AG04449 (cell line): ENCODE measurements at places on chromosomes 12 and 14.

DNA sequence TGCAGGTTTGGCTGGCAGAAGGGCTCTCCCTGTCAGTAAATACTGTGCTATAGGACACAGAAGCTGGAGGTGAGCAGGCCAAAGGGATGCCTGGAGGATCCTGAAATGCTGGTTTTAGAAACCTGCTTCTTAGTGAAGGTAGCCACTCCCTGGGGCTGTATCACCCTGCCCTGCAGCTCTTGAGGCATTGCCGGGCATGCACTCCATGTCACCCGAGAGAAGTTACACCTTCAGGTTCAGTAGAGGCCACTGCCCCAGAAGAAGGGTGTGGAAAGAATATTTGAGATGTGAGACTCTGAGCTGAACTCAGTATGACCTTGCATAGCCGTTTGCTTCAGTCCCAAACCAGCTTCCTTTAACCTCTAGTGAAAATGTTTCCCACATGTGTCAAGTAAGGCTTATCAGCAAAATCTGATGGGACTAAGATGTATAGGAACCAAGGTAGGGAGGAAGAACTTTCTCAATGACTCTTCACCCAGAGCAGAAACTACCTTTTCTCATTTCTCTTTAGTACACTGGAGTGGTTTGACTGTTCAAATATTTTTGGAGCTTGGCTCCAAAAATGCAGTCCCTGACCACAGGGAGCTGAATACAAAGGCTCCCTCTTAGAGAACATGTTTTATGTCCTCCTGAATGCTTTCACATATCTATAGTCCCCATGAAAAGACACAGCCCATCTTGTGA, 164.5 kb upstream of the DYRK2 start:
- DNase-seq = no peak

DNA sequence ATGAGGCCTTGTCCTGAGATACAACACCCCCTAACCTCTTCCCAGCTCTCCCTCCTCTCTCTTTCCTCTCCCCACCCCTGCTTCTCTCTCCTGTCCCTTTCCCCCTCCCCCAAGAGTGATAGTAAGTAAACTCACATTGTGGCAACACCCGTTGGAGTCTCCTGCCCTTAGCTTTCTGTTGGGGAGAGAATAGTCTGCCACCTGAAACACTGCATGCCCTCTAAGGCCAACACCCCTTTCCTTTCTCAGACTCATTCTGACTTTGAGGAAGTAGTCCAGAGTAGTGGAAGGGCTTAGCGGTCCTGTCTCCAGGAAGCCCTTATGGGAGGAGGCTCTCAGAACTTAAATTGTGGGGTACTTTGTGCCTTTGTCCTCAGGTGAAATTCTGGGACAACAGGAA, 95.2 kb downstream of the PRKCH start:
- no peak for DNase-seq

DNA sequence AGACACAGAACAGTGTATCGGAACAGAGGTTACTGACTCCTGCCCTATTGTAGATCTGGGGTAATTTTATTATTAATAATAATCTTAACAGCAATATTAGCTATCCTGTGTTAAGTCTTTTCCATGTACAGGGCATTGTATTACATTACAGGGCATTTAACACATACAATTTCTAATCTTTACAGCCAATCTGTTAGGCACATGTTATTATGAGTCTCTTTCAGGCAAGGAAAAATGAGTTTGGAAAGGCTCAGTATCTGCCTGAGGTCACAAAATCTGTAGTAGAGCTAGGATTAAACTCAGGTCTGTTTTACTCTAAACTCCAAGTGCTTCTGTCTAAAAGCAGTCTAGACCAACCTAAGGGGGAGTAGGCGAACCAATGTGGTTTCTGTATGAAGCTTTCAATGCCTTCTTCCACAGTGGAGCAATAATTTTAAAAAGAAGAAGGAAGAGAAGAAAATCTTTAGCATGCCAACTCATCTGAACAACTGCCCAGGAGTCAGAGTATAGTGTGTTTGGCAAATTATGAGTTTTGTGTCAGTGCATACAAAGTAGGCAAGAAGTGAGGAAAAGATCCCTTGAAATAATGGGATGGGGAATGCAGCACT, 192.6 kb downstream of the CHST11 start:
- no peak for DNase-seq

DNA sequence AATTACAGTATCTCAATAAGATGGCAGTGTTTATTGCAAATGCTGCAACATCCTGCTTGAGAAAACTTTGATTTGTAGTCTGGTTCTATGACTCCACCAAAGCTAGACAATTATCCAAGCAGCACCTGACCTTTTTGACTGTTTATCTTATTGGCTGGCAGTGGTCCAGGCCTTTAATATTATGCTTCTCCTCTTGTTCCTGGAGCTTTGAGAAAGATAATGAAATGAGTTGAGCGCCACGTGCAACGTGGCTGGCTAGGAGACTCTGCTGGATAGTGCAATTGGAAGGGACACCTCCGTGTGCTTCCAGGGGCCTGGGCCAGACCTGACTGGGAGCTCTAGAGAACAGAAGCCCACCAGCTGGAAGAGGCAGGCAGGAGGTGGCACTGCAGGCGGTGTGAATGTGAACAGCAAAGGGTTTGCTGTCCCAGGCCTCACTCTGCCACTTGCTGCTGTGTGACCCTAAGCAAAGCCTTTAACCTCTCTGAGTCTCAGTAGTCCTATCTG, 349.3 kb downstream of the CACNA1C start:
- DNase-seq = no peak

GRCh38 chr12:88141425-88141773, 489 bp downstream of the CEP290 start:
- no peak for DNase-seq

DNA sequence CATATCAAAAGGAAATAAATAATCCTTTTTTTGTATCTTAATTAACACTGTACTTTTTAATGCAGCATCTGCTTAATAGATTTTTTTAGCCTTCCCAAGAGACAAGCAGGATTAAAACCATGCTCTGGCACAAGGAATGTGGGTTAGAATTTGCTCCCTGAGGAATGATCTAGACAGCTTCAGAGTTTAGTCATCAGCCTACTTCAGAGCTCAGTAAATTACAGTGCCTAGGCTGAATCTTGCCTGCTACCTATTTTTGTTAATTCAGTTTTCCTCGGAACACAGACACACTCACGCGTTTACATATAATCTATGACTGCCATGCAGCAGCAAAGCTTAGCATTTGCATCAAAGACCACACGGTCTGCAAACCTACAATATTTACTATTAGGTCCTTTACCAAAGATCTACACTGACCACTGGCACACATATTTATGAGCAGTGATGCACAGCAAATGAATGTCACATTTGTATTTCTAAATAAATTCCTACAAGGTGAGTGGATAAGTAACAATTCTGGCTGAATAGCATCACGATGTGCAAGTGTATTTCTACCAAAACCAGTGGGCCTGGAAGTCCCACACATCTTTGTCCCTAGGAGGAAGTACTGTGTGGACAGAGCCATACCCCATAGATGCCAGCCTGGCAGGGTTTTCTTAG, 309.8 kb upstream of the TMEM132C start:
- peak; percentile 37 for DNase-seq

DNA sequence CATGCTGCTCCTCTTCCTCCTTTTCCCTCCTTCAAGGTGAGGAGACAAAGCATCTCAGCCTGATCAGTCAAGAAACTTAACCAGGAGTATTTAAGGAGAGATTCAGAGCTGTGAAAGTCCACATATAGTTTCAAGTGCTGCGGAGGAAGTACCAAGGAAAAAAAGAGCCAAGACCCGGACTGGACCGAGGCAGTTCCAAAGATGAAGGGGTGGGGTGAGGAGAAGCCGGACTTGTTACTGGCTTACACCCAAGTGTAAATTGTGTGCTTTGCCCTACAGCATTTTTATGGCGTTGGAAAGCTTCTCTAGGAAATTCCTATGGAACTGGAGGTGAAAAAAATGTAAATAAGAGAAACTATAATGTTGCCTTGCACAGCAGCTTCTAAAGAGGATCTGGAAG, 263.1 kb downstream of the GRIN2B start:
- no peak for DNase-seq

DNA sequence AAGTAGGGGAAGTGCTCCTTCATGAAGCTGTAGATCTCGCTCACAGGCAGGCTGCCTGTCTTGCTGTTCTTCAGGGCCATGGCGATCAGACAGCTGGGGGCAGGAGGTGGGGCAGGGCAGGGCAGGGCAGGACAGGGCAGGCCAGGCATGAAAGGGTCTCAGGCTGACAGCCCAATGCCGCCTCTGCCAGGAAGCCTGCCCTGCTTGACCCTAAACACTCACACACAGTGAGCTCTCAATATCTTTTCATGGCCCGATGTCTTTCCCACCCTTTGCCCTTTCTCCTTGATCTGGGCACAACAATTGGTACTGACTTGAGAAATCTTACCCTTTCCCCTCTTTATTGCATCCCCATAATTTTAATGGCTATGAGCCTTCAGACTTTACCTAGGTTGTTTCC, 22.4 kb downstream of the FOXN4 start:
- DNase-seq = no peak

DNA sequence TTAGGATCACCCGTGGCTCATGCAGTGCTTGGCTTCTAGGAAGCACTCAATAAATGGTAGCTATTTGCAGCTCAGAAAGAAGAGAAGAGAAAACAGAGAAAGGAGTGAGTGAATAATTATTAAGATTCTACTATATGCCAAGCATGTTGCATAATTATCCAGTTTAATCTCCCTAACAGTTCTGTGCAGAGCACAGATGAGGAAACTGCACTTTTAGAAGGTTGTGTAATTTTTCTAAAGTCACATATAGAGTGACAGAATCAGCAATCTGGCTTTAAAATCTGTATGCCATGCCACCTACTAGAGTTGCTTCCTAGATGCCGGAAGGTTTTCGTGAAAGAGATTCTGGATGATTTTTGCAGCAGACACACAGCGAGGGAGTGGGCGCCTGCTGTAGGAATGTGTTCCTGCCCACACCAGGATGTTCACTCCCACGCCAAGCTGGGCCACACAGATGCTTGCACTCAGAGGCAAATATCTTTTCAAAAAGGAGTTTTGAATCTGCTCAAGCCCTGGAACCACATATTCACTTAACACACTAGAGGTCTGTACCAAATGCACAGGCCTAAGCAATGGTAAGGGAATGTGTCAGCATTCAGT, 50.2 kb upstream of the SMCO2 start:
- DNase-seq = no peak

DNA sequence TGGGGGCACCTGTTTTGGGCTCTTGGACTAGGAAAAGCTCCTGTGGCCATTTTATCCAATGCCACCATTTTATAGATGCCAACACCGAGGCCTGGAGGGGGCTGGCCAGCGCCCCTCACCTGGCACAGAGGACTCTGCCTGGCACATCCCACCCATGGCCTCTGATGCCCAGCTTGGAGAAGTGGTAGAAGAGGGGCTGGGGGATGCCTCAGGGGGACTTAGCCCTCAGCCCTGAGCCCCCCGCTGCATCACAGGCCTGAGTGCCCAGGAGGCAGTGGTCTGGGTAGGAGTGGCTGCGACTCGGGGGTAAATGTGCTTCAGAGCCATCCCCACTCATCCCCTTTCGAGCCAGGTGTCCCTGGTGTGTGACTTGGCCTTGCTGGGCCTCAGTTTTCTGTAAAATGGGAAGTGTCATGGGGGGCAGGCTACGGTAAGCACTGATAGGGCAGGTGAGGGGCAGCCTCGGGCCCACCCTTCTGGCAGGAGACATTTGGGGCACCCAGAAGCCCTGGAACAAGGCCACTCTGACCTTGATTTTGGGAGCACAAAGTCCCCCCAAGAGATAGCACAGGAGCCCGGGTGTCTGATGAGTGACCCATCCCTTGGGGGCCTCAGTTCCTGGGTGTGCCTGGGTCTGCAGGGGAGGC, 22.5 kb downstream of the SH2B3 start:
- no peak for DNase-seq

GRCh38 chr12:1591034-1591433, 3.3 kb downstream of the FBXL14 start:
- DNase-seq = no peak

- peak; percentile 21 for DNase-seq
These were observed 109.0 kb downstream of the APAF1 start for GRCh38 chr12:98754095-98754494.

GRCh38 chr12:89779090-89779489, 70.5 kb upstream of the ATP2B1 start:
- DNase-seq = no peak

GRCh38 chr12:80313209-80313608, 130.8 kb upstream of the PTPRQ start:
- no peak for DNase-seq

GRCh38 chr12:57842342-57843294, 3.9 kb downstream of the CTDSP2 start:
- DNase-seq = no peak

GRCh38 chr12:51951843-51952722, 584 bp downstream of the ACVR1B start:
- DNase-seq = no peak

GRCh38 chr14:64973026-64973442, 898 bp upstream of the RAB15 start:
- DNase-seq = no peak

- DNase-seq = no peak
These were observed 646.5 kb upstream of the SEL1L start for GRCh38 chr14:82180139-82180538.

- DNase-seq = no peak
These were observed 14.6 kb upstream of the GNG2 start for GRCh38 chr14:51845811-51846210.

DNA sequence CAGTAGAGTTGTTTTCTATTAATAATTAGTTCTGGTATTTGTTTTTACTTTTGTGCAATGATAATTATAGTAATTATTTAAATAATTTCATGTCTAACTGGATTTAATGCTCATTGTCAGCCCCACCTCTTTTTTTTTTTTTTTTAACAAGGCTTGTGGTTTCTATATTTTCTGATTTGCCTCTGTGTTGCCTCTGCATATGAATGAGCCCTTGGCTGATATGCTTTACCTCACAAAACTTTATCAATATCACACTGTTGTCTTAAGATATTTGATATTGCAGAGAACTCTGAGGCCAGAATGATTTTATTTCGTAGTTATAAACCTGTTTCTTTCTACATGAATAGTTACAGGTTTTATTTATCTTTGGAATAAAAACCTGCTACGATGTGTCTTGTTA, 116.2 kb upstream of the ATP2B1 start:
- no peak for DNase-seq
